NCI-H526 (cell line): ENCODE measurements at places on chromosomes 4 and X.

- DNase-seq, result no peak
These were observed 13.6 kb downstream of the ACSL1 start for GRCh38 chr4:184812199-184812542.

DNA sequence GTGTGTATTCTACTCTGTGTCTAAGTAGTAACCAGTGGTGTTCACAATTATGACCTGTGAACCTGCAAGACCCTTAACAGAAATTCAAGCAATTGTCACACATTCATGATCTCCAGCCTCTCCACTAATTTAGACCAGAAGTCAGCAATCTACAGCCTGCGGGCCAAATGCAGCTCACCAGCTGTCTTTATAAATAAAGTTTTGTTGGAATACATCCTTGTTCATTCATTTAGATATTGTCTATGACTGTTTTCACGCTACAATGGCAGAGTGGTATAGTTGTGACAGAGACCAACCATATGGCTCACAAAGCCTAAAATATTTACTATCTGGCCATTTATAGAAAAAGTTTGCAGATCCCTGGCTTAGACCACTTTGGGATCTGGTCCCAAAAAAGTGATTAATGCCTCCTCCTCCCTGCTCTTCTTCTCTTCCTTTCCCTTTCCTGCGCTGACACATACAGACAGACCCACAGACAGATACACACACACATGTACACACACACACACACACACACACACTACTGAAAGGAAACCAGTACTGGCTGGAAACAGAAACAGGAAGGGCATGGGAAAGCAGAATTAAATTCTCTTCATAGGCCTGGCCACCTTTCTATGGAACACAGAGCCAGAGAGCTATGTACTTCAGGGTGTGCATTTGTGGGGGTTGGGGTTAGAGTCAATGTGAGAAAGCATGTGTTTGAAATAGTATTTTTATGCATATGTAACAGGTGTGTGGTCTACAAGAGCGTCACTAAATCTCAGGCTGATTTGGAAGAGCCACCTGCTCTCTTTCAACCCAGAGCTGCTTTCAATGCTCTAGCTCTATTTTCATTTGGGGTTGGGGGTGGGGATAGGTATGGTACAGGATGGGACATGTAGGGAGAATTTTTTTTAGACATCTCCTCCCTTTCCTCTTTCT, 49.7 kb upstream of the TMEM164 start:
- no peak for DNase-seq

DNA sequence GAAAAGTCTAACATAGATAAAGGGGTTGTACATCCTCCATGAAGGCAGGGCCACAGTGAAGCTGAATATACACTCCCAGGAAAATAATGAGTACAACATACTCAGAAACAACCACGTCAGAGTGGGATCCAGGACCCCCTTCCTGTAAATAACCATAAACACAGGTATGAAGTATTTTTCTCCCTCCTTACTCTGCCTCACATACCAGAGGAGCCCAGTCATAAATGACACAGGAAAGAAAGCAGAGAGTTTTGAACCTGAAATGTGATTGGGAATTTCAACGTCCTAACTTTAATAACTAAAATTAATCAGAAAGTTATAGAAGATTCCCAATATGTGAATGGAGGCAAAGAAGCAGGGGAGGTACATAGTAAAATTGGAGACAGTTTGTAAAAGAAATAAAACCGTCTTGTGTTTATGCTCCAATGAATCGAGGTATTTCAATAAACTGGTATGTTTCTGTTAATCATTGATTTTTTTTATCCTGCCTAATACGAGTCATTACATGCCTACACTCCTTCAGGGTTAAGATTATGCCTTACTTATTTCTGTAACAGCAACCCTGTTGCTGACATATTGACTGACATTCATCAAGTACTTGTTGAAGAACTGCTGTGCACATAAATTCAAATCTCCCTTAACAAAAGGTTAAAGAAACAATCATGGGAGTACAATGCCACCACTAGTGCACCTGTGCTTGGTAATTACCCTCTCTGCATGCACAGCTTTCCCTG, 431.3 kb downstream of the KCNIP4 start:
- no peak for DNase-seq

DNA sequence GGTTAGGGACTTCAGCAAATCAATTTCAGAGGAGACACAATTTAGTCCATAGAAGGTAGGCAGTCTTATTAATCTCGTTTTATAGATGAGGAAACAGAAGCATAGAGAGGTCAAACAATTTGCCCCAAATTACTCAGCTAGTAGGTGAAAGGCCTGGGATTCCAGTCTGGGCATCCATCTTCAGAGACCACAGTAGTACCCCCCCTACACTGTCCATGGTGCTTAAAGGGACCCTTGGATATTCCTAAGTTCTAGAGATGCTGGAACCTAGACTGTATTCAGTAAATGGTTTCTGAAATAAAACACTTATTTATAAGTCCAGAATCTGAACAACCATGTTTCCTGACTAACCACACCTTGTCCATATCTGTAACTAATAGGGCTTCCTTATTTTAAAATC, 174.8 kb downstream of the CEP135 start:
- no peak for DNase-seq

DNA sequence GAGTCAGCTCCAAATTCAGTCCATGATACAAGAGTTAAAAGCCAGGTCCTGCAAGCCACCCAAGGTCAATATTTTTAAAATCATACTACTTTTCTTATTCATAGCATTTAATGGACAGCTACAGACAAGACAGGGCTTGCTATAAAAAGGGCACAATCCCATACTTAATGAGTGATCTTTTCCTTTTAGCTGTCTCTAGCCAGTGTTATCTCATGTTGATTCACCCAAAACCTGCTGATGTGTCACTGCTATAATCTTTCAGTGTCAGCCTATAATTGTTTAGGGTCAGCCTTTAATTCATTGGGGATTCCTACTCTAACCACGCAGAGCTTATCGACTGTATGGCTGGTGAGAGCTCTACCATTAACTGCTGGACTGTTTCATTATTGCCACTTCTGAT, 51.2 kb upstream of the HCCS start:
- no peak for DNase-seq

- no peak for DNase-seq
These were observed 152.1 kb upstream of the HPGD start for GRCh38 chr4:174674305-174674840.

DNA sequence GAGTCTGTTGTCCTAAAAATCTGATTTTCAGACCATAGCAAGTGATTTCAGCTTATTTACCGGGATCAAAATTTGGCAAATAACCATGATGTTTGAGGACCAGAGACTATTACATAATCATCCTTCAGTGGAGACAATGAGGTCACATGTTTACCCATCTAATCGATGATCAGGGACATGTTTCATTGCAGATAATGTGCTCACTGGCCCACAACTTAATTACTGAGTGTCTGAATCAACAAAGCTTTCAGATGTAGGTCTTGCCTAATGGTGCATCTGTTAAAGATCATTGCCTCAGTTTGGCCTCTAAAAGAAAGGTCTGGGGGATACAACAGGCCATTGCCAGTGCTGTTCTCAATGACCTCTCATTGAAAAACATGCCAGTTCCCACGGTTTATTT, 42.8 kb upstream of the KLHL34 start:
- no peak for DNase-seq

DNA sequence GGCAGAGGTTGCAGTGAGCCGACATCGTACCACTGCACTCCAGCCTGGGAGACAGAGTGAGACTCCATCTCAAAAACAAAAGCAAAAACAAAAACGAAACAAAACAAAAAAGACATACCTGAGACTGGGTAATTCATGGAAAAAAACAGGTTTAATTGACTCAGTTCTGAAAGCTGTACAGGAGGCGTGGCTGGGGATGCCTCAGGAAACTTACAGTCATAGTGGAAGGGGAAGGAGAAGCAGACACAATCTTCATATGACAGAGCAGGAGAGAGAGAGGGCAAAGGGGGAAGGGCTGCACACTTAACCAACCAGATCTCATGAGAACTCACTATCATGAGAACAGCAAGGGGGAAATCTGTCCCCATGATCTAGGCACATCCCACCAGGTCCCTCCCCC, 229.5 kb downstream of the STK32B start:
- no peak for DNase-seq
